ENCODE measurements at places on chromosomes 6 and 20.

DNA sequence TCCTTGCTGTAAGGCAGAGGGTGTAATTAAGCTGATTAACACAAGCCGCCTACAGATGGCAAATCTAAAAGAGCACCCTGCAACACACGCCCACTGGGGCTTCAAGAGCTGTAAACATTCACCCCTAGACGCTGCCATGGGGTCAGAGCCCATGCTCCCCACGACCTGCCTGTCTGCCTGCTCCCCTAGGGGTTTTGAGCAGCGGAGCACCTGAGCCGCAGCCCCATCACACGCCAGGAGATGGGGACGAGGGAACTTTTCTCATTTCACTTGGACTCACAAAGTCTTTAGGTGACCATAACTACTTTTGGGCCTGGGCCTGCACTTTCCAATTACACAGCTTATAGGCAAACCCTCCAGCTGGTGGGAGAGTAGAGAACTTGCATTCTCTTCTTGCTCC, 99.0 kb upstream of the SOX4 start:
- DNase-seq, result no peak

DNA sequence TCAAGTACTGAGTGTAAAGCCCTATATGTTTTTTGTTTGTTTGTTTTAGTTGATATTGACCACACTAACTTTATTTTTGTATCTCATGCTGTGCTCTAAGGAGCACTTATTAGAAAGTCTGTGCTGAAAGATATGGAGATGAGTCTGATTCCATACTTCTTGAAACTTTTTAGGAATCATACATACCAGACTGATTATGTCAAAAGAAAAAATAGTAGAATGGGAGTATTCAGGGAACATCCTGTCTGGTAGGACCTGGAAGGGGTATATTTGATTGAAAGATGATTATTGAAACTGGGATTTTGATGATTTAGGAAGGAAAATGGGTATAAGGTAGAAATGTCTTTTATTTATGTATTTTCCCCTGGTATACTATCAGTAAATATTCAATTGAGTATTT, 111.4 kb downstream of the QKI start:
- no peak for DNase-seq

GRCh38 chr6:158978757-158979156, 21.2 kb downstream of the RSPH3 start:
- no peak for DNase-seq

- DNase-seq, result no peak
Measured at GRCh38 chr20:11965602-11966001, 47.9 kb downstream of the BTBD3 start.

GRCh38 chr6:75285283-75285639, 669 bp upstream of the TMEM30A start:
- DNase-seq, result no peak

DNA sequence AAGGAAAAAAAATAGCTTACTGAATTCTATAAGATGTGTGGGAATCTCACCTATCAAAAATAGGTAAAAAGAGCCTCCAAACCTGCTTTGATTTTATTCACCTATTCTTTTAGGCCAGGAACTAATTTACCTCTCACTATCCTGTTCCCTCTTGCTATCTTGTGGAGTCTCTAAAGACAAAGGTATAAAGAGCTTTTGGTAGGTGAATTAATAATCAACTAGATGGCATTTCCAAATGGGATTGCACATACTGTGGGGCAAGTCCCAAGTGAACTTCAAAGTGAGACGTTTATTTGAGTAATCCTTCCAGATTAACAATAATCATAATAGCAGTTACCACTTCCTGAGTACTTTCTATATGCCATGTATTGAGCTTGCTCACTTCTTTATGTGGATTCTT, 2.8 kb downstream of the FAM8A1 start:
- DNase-seq, result no peak

DNA sequence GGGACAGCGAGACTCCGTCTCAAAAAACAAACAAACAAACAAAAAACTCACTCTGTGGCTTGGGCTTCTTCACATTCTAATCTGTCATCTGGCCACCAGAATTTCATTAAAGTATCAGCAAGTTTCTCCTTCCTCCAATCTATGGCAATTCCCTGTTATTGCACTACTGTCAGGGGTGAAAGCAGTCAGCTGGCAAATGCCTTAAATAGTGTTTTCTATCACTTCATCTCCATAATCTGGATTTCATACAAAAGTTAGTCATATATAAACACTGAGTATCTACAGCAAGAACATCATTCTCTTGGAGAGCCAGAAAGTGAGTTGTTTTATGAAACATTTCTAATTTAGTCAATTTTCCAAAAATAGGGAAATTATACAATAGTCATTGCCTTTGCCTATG, 56.1 kb downstream of the PHACTR3 start:
- DNase-seq, result no peak

GRCh38 chr6:106117579-106117978, 31.4 kb downstream of the PRDM1 start:
- DNase-seq, result no peak

DNA sequence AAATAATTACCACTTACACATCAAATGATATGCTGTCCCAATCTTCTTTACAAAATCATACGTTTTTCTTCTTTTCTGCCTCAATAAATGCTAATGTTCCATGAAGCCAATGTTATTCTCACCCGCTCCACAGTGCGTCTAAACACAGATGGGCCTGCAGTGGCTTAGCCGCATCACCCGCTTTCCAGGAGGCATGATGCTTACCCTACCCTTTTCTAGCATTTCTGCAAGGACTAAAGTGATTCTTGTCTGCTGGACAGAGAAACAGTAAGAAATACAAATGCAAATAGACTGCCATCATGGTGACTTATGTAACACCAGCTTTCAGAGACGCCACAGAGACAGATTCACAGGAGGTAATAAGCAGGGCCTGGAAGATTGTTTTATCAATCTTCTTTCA, 104.4 kb downstream of the RNASET2 start:
- no peak for DNase-seq

DNA sequence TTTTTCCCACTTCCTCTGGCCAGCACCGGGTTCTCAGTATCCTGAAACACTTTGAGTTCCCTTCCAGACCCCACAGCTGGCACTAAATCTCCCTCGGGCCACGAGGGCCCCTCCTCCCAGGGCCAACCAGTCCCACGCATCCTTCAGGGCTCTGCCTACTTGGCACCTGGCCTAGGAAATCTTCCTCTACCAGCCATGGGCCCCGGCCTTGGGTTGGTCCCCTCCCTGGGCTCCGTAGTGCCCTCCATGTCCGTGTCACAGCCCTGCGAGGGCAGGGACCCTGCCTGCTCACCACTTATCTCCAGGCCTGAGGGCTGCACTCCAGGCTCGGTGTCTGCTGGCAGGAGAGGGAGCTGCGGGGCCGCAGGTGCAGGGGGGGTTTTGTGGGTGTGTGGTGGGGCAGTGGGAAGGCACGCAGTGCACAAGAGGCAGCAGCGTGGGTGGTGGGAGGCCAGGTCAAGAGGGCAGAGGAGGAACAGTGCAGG, 48.8 kb upstream of the CDH22 start:
- DNase-seq, result no peak

Data from SK-MEL-5 (cell line).